Effector CD4-positive, alpha-beta T cell (primary cell): ENCODE measurements at places on chromosomes 5 and 9.

GRCh38 chr5:86979811-86980411 is 287.8 kb upstream of the RASA1 start:
- DNase-seq, result no peak

- no peak for DNase-seq
Observed at GRCh38 chr9:38008168-38009034, 60.6 kb downstream of the SHB start.

DNA sequence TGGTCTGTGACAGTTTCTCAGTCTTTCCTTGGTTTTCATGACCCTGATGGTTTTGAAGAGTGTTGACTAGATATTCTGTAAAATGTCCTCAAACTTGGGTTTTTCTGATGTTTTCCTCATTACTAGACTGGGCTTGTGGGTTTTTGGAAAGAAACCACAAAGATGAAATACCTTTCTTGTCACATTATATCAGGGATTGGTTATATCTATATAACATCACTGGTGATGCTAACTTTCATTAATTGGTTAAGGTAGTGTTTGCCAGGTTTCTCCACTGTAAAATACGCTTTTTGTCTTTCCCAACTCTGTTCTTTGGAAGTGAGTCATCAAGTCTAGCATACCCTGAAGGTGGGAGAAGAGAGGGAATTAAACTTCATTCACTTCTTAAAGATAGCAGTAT is 3.3 kb upstream of the IL31RA start:
- DNase-seq, result no peak

GRCh38 chr5:57033103-57033502 is 81.2 kb upstream of the MIER3 start:
- DNase-seq, result no peak

GRCh38 chr9:26399556-26399955 is 493.0 kb downstream of the CAAP1 start:
- no peak for DNase-seq

- no peak for DNase-seq
Observed at GRCh38 chr5:59745415-59745863, 148.1 kb downstream of the PDE4D start.

DNA sequence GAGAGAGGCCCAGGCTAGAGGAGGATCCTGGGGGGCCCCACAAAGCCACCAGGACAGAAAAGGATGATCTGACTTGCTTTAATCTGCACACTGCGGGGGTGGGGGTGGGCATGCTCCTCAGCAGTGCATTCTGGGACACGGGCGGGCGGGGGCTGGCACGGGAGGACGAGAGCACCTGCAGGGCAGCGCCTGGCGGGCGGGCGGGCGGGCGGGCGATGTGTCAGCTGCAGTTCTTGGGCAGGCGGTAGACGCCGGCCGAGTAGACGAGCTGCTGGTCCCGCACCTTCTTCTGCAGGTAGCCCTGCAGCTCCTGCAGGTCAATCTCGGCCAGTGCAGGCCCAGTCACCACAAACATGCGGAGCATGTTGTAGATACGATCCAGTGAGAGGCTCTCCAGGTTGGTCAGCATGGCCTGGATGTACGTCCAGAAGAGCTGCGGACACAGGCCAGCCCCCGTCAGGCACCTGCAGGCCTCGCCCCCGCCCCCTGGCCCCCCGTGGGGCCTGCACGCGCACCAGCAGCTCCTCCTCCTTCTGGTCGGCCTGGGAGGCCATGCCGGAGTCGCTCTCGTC is 3.0 kb upstream of the TMEM210 start:
- DNase-seq, result no peak
